ENCODE measurements at places on chromosomes 2 and 18. TPM values are rescaled to one million over a fixed set of nuclear protein-coding genes. Genes with fewer than 3 reads are reported as not detected.

CFAP210 gene
- under 0.01 TPM for total RNA-seq

SGPP2 gene
- total RNA-seq: 1.8 TPM

SLC14A1 gene
- total RNA-seq: 0.38 TPM

VWA3B gene
- total RNA-seq: under 0.01 TPM

ARHGEF4 gene
- 1.1 TPM for total RNA-seq

INSIG2 gene
- 10.8 TPM for total RNA-seq

ZBTB7C gene
- total RNA-seq: 3.7 TPM

MRO gene
- total RNA-seq: 0.25 TPM

MC4R gene
- 0.13 TPM for total RNA-seq

Data from mesangial cell (primary cell).